ENCODE measurements at places on chromosomes 4 and X.

DNA sequence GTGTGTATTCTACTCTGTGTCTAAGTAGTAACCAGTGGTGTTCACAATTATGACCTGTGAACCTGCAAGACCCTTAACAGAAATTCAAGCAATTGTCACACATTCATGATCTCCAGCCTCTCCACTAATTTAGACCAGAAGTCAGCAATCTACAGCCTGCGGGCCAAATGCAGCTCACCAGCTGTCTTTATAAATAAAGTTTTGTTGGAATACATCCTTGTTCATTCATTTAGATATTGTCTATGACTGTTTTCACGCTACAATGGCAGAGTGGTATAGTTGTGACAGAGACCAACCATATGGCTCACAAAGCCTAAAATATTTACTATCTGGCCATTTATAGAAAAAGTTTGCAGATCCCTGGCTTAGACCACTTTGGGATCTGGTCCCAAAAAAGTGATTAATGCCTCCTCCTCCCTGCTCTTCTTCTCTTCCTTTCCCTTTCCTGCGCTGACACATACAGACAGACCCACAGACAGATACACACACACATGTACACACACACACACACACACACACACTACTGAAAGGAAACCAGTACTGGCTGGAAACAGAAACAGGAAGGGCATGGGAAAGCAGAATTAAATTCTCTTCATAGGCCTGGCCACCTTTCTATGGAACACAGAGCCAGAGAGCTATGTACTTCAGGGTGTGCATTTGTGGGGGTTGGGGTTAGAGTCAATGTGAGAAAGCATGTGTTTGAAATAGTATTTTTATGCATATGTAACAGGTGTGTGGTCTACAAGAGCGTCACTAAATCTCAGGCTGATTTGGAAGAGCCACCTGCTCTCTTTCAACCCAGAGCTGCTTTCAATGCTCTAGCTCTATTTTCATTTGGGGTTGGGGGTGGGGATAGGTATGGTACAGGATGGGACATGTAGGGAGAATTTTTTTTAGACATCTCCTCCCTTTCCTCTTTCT lies 49.7 kb upstream of the TMEM164 start:
- DNase-seq, result no peak

GRCh38 chr4:70849291-70849690 lies 9.6 kb upstream of the GRSF1 start:
- no peak for DNase-seq

- DNase-seq, result no peak
These were observed 7.3 kb upstream of the MXD4 start for GRCh38 chr4:2269206-2269531.

- no peak for DNase-seq
These were observed 25.4 kb upstream of the FAM47B start for GRCh38 chrX:34917146-34917545.

GRCh38 chr4:17577665-17578481 lies 875 bp downstream of the LAP3 start:
- DNase-seq, result peak; percentile 42

Measured in G401 (cell line).